ENCODE measurements at places on chromosomes 2 and 18. TPM values are rescaled to one million over a fixed set of nuclear protein-coding genes. Genes with fewer than 3 reads are reported as not detected.

DNA sequence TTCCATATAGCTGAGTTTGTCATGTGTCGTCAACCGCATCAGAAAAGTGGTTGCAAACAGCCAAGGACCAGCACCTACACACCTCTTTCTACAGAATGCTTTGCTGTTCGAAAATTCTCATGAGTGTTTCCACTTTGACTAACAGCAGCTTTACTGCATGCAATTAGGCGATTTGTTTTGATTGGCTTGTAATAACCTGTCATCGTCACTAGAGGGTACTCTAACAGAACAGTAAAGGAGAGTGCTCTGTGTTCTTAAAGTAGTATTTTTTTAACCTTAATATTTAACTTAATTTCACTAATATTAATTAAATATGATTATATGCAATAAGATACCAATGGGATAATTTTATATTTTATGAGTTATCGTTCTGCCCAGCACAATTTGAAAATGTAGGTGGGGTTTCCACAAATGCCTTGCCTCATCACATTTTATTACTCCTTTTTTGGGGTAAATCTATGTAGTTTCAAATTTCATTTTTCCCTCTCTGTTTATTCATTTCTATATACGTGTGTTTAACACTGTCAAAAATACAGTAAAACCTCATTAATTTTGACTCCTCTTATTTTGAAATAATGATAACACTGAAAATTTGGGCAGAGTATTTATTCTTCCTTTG, 502.2 kb downstream of the NRXN1 start:
- DNase-seq, result peak; percentile 68
- no peak overlapping the region for H3K4me3 ChIP-seq
- no peak overlapping the region for H3K27ac ChIP-seq

- DNase-seq, result no peak
- no peaks in the 10 kb centered on the region for H3K36me3 ChIP-seq
- no peak overlapping the region for H3K27ac ChIP-seq
- H3K4me3 ChIP-seq, result no peak overlapping the region
- H3K27me3 ChIP-seq, result no peaks in the 10 kb centered on the region
- H3K4me1 ChIP-seq, result peaks cover 35% of the 10 kb centered on the region
Observed at GRCh38 chr2:54067851-54068375, 47.5 kb upstream of the ACYP2 start.

DNA sequence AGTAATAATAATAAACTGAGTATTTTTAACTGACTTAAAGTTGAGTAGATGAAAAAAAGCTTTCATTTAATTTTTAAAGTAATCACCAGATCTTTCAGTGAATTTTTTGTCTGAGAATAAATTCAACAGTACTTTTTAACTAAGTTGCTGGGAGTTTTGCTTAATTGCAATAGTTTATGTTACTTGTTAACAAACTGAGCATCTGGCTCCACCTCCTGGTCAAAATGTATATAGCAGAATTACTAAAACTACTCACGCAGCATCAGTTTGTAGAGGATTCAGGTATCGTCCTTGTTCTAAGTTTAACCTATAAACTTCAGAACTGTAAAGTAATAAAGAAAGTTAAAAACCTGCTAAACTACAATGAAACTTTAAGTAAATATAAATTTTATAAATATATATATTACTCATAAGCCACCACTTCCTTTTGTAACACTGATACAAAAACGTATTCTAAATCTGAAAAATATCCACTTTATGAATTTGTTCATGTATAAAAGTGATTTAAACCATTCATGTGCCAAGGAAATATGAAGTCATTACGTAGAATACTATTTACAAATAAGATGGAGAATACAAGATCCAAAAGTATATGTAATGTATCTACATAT, 21.3 kb downstream of the NOL10 start:
- H3K4me3 ChIP-seq, result no peak overlapping the region
- no peak overlapping the region for H3K27ac ChIP-seq
- H3K27me3 ChIP-seq, result no peaks in the 10 kb centered on the region
- no peaks in the 10 kb centered on the region for H3K4me1 ChIP-seq

GRCh38 chr2:101766337-101766736, 68.8 kb downstream of the MAP4K4 start:
- no peaks in the 10 kb centered on the region for H3K27me3 ChIP-seq
- H3K4me3 ChIP-seq, result no peak overlapping the region
- peak overlapping the region; percentile 42 for H3K27ac ChIP-seq

DNA sequence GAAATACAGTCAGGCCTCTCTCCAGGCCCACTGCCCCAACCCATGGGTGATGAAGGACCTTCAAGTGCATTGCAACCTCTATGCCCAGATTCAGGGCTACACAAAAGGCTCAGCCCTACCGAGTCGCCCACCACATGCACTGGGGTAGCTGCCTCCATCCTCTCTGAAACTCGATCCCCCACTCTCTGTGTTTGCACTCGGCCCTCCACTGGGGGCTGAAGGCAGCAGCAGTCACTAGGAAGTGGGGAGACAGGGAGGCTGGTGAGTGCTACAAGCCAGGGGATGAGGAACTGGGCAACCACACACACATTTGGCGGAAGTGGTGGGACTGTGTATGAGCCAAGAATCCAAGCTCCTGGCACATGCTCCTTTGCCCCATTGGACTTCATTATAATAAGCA, 94.6 kb downstream of the CERS6 start:
- no peak for DNase-seq
- no peak overlapping the region for H3K27ac ChIP-seq
- H3K27me3 ChIP-seq, result no peaks in the 10 kb centered on the region
- H3K4me1 ChIP-seq, result peaks cover 32% of the 10 kb centered on the region

DNA sequence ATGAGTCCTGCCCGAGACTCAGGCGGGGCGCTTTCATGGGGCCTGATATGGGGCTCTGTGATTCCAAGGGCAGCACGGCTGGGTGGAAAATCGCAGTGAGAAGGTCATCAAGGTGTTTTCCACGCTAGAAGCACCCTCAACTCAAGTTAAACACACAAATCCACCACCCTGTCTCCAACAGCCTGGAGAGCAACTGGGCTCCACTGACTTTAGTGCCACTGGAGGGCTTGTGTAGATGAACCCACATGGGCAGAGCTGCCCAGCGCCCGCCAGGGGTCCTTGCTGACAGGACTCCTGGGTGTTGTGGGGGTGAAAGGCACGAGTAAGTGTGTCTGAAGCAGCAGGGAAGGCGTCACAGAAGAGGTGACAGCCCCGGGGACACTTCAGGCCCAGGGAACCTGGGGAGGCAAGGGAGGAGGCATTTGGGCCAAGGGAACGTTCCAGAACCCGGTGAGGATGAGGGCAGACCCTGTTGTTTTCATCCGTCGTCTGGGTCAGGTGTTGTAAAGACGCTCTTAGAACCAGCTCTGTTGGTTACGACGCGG, 51.8 kb upstream of the CTDP1 start:
- H3K4me3 ChIP-seq, result no peak overlapping the region
- H3K36me3 ChIP-seq, result peaks cover 5% of the 10 kb centered on the region
- H3K4me1 ChIP-seq, result no peaks in the 10 kb centered on the region

DNA sequence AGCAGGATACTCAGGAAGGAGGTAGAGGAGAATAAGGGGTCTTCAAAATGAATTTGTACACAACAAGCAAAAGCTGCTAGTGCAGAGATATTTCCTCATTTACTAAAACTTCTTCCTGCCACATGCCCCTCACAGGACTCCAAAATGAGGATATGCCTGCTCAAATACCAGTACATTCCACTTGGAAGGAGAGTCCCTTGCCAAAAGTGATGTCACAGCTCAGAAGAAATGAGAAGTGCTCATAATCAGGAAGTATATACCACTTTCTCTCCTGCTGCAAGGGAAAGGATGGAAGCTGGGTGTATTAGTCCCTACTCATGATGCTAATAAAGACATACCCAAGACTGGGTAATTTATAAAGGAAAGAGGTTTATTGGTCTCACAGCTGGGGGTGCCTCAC, 87.7 kb upstream of the FSHR start:
- H3K36me3 ChIP-seq, result no peaks in the 10 kb centered on the region
- no peaks in the 10 kb centered on the region for H3K27me3 ChIP-seq
- no peak overlapping the region for H3K27ac ChIP-seq
- H3K4me1 ChIP-seq, result no peaks in the 10 kb centered on the region
- no peak for DNase-seq
- H3K4me3 ChIP-seq, result no peak overlapping the region

GRCh38 chr2:94759211-94759610, 112.0 kb upstream of the TEKT4 start:
- peaks cover under 1% of the 10 kb centered on the region for H3K27me3 ChIP-seq
- H3K4me1 ChIP-seq, result no peaks in the 10 kb centered on the region
- DNase-seq, result peak; percentile 40
- no peaks in the 10 kb centered on the region for H3K36me3 ChIP-seq
- H3K4me3 ChIP-seq, result no peak overlapping the region
- no peak overlapping the region for H3K27ac ChIP-seq

GRCh38 chr2:57920342-57920939, 126.2 kb upstream of the VRK2 start:
- no peaks in the 10 kb centered on the region for H3K36me3 ChIP-seq
- H3K27ac ChIP-seq, result no peak overlapping the region
- no peaks in the 10 kb centered on the region for H3K27me3 ChIP-seq
- H3K4me1 ChIP-seq, result peaks cover 9% of the 10 kb centered on the region

- H3K4me3 ChIP-seq, result no peak overlapping the region
- no peak overlapping the region for H3K27ac ChIP-seq
- H3K4me1 ChIP-seq, result no peaks in the 10 kb centered on the region
- no peak for DNase-seq
Observed at GRCh38 chr2:62441824-62442223, 64.2 kb downstream of the TMEM17 start.

DNA sequence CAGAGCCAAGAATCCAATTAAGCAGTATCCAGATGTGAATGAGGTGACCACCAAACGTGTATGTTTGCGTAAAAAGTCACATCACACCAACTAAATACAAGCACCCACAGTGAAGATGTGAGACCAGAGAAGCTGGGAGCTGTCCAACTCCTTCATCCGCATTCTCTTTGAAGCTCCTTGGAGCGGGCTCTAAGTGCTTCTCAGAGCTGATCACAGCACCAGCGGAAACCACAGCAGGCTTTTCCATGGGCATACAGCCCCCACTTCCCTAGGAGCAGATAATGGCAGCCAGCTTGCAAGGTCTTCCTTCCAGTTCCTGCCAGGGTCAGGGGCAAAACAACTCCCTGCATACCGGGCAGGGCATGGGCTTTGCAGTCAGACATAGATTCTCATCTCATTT, 36.4 kb downstream of the REEP1 start:
- no peaks in the 10 kb centered on the region for H3K4me1 ChIP-seq
- DNase-seq, result no peak
- no peaks in the 10 kb centered on the region for H3K36me3 ChIP-seq
- no peak overlapping the region for H3K4me3 ChIP-seq
- no peak overlapping the region for H3K27ac ChIP-seq

GRCh38 chr2:86790134-86790675, 508 bp downstream of the CD8A start:
- DNase-seq, result no peak
- no peak overlapping the region for H3K27ac ChIP-seq
- no peak overlapping the region for H3K4me3 ChIP-seq

Gene ABCG8
- not detected for total RNA-seq

Gene SERPINB10
- total RNA-seq, result not detected

Gene RGPD5
- 60.4 TPM for total RNA-seq

Gene VIT
- not detected for total RNA-seq

Gene ANKRD62
- not detected for total RNA-seq

Gene MALL
- total RNA-seq, result 1.8 TPM

Gene NDUFV2
- total RNA-seq, result 192 TPM

Gene TWIST2
- total RNA-seq, result 30.2 TPM

Gene KCTD18
- total RNA-seq, result 13.3 TPM

Gene MDH1B
- total RNA-seq, result 0.77 TPM

Gene SNX17
- total RNA-seq, result 125 TPM

Gene DUSP19
- 1.0 TPM for total RNA-seq

Gene IL36B
- total RNA-seq, result not detected
